ENCODE measurements at places on chromosomes 12 and 14.

DNA sequence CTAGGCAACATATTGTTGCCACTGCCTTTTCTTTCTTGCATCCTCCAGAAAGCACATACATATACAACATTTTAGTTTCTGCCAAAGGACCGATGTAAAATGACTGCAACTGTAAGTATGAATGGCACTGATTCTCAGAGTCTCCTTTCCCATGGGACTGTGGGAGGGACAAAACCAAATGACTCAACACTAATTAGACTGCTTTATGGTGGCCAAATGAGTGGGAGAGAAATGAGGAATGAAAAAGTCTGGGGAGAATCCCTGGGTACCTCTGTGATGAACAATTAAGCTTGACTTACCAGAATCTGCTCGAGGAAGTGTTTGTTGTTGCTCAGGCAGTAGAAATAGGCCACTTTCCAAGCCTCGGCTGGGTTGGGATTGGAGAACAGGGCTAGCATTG, 10.1 kb downstream of the ZFYVE26 start:
- DNase-seq, result no peak

GRCh38 chr14:104563742-104564615, 15.6 kb upstream of the C14orf180 start:
- peak; percentile 79 for DNase-seq

GRCh38 chr12:114403690-114404066, 2.3 kb downstream of the TBX5 start:
- DNase-seq, result no peak

DNA sequence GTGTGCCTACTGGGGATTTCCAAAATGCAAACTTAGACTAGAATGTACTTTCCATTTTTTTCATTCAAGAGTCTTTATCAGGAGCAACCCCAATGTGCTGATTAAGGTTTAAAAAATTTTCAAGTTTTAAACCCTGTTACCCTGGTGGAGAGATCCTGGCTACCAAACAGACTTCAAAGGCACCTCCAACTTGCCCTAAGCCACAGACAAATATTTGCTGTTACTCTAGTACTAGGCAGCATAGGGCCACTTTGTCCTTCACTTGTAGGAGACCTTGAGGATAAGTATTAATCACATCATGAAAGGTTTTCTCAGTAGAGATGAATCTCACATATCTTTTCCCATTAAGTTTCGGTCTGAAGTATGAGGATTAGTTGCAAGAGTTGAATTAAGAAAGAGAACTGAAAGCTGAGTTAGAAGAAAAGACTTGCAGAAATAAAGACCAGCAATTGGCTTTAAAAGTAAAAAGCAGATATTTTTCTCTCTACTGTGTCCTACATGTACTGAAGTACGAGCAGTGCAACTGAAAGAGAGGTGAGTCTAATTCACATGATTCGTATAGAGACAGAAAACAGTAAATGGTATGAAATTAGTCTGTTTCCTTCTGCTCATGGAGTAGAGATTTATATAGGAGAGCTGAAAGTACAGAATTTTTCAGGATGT, 28.3 kb downstream of the NTN4 start:
- DNase-seq, result no peak

DNA sequence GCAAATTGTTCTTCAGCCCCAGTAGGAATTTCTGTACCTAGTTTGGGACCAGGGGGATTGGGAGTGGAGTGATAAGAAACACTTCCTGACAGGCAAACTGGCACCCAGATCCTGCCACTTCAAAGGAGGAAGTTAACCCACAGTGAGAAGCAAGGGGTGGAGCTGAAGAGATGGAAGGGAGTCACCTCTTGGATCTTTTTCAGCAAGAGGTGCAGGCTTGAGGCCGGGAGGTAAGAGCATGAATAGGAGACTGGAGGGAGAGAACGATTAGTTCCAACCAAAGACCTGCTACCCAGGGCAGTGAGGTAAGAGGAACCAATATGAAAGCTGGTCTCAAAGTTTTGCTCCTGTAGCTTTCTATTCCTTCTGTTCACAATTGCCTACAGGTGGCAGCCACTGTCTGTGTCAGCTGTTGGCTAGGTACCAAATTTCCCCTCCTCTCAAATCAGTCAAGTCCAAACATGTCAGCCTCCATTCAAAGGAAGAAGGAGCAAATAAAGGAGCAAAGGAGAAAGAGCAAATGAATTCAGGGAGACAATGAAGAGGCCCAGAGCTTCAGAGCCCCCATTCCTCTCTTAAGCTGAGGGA, 14.9 kb upstream of the TAC3 start:
- DNase-seq, result no peak

DNA sequence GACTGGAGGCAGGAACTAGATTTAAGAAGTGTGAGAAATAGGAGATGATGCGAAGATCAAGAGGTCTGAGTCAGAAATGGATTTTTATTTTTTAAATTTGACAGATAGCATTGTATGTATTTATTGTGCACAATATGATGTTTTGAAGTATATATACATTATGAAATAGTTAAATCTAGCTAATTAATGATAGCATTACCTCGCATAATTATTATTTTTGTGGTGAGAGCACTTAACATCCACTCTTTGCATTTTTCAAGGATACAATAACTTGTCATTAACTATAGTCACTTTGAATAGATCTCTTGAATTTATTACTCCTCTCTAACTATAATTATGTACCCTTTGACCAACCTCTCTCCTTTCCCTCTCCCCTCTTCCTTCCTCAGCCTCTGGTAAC, 3.7 kb downstream of the SMOC1 start:
- no peak for DNase-seq

GRCh38 chr12:49358483-49359141, 8.7 kb upstream of the SPATS2 start:
- DNase-seq, result no peak

- no peak for DNase-seq
Observed at GRCh38 chr12:7112041-7112440, 3.0 kb upstream of the C1RL start.

DNA sequence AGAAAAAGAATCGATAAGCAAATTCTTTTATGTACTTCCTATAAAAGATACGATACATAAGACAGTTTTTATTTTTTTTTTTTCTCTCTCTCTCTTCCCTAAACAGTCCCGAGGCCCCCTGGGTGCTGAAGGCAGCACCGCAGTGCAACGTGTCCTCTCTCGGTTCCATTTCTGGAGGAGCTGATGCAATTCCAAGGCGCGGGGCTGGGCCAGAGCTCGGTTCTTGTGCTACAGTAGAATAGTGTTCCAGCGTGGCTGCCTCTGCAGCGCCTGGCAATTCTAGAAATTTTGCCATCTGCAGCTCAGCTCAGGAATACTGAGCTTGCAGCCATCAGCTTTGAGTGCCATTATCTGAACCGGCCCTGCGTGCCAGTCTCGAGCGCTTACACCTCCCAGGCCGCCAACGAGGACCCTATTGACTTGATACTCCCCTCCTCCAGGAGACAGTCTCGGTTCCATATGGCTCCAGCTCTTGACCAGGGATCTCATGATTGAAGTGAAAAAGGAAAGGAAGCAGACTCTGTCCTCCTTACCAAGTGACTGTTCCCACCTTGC, 630 bp downstream of the ALDH1L2 start:
- no peak for DNase-seq

DNA sequence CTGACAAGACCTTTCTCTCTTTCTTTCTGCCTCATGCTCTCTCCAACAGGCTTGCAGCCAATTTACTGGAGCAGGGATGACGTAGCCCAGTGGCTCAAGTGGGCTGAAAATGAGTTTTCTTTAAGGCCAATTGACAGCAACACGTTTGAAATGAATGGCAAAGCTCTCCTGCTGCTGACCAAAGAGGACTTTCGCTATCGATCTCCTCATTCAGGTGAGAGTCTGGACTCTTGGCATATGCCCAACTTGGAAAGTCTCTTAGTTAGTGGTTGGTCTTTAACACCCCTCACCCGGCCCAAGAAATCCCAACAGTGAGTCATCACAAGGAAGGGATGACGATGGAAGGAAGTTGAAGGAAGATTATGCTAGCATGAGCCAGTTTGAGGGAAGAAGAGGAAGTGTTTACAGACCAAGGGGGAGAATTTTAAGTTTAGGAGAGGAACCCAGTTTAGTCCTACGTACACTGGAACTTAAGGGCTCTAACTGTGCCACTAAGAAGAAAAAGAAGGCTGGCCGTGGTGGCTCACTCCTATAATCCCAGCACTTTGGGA, 189.7 kb downstream of the ETV6 start:
- no peak for DNase-seq

DNA sequence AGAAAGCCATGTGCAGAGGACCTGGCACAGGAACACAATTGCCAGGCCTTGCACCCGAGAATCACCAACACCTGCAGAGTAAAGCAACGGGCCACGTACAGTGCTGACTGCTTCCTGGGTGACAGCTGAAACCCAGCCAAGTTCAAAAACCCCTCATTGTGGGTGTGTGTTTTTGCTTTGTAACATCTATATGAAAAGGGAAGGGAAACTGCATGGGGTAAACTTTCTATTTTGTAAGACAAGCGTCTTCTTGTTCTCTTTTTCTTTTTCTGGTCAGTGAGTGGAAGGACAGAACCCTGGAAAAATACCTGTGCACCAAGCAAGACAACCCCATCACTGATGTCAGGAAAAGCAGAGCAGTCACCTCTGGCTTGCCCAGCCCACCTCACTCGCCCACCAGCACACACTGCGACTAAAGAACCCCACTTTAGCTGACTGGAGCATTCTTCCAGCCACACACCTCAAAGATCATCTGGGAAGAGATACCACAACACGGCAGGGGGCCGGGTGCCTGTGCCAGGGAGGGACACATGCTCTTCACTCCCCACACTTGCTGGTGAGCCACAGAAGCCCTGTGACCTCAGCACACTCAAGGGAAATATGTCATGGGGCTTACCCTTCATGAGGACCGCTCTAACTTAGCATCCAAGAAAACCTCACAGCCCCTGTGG, 172.3 kb downstream of the NDUFA12 start:
- DNase-seq, result no peak

DNA sequence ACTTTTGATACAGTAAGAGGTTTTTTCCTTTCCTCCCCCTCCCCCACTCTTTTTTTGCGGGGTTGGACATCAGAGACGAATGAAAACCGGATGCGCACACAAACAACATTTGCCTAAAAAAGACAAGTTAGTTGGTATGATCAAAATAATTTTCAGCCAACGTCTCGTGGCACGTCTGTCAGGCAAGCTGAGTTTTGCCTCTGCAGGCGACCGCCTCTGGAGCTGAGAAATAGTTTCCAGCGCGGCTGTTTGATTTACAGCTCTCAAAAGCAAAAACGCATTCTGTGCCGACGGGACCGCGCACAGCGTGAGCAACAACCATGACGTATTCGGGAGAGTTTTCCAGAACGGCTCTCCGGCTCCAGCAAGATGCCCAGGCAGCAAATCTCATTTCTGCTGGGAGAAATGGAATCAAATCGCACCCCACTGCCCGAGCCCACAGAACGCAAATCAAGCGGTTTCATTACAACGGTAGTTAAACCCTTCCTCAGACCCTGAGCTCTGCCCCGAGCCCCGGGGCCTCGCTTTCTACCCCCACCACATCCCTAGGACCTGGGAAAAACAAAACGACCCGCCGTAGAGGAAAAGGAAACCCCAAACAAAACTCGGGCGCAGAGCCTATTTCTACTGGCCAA, 14.2 kb upstream of the CALM1 start:
- peak; percentile 20 for DNase-seq

DNA sequence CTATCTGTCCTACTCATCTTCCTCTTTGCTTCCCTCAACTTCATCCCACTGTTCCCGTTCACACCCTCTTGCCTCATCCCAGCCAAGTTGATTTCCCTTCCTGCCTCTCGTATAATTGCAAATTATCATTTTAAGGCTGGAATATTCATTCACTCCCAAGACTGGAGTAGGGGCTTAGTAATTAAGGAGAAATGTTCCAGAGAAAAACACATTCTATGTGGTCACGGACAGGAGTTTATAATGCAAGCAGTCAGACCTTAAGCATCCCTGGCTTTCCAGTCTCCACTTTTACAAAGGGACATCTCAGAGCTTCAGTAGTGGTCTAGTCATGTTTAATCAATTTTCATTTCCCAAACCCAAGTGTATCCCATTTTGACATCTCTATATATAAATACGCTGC, 54.9 kb downstream of the TMEM132D start:
- no peak for DNase-seq

GRCh38 chr14:104680056-104680805, 9.2 kb upstream of the INF2 start:
- DNase-seq, result no peak

DNA sequence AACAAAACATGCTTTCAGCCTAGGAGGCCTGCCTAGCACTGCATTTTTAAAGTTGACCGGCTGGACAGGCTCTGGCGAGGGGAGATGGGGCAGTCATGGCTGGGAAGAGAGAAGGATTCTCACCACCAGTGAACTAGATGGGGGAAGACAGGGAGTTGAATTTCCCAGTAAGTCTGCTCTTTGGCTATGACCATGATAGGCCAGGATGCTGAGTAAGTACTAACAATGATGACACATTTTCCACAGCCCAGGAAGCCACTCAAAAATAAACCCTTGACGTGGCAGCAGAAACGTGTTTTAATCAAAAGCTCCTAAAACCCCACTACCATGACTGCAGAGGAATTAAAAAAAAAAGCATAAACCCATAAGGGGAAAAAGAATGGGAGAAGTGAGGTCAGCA, 19.0 kb downstream of the KCTD10 start:
- DNase-seq, result no peak

- no peak for DNase-seq
Observed at GRCh38 chr14:75281654-75282019, 3.0 kb downstream of the FOS start.

DNA sequence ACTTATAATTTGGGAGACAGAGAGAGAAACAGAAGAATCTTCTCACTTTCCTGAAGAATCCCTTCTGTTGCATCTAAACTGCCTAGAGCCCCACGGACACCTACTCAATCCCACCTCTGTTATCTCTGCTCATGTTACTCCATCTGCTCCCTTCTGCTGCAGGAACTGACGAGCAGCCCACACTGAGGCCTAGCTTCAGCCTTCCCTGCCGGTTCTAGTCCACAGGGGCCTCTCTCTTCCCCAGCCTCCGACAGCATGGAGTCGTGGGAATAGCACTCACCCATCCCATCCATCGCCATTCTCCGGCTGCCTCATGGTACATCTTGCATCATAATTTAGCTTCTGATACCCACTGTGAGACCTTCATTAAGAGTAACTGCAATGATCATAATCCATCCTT, 4.0 kb downstream of the RAB15 start:
- no peak for DNase-seq

DNA sequence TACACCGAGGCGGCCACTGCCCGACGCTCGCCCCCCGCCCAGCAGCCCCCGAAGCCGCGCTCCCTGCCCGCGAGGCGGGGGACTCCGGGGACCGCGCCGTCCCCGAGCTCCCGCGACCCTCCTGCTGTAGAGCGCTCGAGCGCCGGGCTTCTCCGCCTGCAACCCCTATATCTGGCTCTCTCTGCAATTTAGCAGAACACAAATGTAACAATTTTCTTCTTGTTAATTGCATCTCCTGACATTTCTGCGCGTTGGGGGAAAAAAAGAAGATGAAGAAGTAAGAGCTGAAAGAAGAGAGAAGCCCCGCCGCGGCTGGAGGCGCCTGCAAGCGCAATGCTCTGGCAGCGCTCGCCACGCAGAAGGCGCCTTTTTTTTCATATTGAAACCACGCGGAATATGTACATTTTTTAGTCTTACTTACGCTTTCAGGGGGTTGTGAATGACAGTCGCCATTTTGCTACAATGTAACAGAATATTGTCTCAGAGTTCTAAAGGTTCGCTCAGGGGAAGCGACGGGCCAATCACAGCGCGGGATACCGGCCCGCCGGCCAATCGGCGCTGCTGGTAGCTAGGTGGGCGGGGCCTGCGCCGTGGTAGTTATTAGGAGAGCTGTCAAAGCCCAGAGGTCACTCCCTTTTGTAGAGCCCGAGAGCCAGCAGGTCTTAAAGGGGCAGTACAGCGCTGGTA, at the start of gene DPF3:
TSS of gene DPF3 (minus strand) at position 466 of the 687 bp plus-strand sequence. CDS start at position 453, 13 bp downstream.
- DNase-seq, result peak; percentile 89
